Posterior vena cava (tissue), 2 donors: ENCODE measurements at places on chromosomes 6 and 20. TPM values are rescaled to one million over a fixed set of nuclear protein-coding genes. Genes with fewer than 3 reads are reported as not detected.

DNA sequence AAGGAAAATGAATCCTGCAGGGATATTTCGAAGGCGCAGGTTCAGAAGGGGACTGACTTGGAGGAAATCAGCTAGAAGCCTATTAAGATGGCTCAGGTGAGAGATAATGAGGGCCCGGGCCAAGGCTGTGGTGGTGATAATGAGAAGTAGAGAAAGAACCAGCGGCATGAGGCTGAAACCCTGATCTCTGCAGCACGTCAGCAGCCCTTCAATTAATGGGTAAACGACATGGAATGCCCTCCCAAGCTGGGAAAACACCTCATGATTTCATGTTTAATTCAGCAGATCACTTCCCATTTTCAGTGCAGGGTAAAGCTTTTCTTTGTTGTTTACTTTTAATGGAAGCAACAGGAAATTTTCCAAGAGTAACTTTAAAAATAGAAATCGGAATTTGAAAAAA, 104.9 kb downstream of the TMEM200A start:
- no peak for DNase-seq

DNA sequence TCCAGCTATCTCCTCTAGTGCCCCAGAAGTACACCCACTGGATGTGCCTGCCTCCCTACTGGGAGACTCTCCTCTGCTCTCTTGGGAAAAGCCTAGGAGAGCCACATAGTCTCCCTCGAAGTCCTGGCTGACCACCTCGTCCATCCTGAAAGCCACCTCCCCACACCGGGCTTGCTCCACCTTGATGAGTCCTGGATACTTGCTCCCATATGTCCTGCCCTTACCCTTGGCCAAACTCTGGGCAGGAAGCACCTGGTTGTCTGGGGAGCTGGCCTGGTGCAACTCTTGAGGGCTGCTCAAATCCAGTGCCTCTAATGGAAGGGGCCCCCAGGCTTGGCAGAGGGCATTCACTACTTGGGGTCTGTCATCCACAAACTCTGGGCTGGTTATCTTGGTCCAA, 19.3 kb downstream of the KIAA1755 start:
- DNase-seq = no peak

DNA sequence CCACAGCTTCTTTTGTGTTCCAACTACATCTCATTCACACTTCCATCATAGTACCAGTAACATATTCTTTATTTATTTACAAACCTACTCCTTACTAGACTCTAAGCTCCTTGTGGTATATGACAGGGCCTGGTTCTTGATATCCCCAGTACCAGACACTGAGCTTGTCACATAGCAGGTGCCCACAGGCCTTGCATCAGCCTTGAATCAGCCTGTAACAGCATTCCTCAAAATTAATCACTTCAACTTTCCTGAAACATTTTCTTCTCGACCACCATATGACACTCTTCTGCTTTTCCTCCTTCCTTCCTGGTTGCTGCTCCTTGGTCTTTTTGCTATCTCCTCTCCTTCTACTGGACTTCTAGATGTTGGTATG, 24.7 kb upstream of the SRPK1 start:
- no peak for DNase-seq

The C6orf47 gene
- 19.3 TPM for total RNA-seq

- no peak for DNase-seq
Measured at GRCh38 chr20:56957737-56958553, 308.5 kb downstream of the BMP7 start.

DNA sequence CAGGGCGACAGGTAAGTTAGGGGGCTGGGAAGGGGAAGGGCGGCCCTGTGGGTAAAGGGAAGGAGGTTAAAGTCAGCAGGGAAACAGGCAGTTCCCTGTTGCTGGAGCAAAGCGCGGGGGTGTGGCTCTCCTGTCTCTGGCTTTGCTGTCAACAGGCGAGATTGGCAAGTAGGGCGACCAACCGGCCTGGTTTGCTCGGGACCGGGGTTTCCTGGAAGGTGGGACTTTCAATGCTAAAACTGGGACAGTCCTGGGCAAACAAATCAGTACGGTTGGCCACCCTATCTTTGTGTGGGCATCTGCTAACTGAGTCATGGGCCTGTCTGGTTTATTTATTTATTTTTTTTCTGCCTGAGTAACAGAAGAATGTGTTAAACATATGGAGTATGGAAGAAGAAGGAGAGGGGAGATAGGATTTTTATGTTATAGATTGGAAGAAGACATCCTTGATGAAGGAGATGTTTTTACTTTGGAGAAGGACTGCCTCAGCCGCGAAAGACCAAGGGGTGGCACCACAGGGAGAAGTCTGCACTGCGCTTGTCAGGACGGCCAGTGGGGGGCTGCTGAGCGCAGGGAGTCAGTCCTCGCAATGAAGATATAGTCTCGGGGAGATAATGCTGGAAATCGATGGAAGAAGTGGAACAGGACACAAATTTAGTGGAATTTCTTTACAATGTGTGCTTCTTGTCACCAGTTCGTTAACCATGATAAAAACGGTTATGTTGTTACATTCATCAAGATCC, 43.4 kb upstream of the ESR1 start:
- DNase-seq = peak; percentile 97

- DNase-seq = no peak
Measured at GRCh38 chr6:16903470-16903869, 142.2 kb upstream of the ATXN1 start.

DNA sequence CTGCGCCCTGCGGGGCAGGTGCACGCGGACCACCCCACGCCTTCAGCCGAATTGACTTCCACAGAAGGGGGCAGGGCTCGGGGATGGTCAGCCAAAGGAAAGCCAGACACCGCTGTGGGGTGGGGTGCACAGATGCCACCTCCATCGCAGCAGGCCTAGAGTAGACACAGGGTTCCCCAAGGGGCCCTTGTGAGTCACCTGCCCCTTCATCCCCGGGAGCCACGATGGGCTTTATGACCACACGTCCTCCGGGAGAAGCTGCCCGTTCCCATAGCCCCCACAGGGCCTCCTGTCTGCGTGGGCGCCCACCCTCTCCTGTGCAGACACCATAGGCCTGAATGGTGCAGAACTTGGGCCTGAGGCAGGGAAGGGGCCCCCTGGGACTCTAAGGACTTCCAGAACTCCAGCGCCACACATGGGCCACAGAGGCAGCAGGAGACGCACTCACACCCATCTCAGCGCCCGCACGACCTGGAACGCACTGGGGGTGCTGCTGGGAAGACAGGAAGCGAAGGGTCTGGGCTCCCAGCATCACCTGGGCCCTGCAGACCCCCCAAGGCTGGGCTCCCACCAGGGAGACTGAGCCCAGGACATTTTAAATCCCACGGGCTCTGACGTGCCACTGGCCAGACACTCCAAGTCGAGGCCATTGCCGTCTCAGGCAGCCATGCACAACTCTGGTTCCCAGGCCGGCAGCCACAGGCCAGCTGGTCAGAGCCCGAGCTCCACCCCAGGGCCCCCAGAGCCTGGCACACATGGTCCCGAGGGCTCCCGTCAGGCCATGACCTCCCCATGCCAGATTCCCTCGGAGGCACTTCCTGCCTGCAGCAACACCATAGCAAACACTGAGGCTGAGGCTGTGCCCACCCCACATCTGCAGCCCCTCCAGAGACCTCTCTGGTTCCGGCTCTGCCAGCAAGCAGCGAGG, 134.2 kb downstream of the DLL1 start:
- no peak for DNase-seq

DNA sequence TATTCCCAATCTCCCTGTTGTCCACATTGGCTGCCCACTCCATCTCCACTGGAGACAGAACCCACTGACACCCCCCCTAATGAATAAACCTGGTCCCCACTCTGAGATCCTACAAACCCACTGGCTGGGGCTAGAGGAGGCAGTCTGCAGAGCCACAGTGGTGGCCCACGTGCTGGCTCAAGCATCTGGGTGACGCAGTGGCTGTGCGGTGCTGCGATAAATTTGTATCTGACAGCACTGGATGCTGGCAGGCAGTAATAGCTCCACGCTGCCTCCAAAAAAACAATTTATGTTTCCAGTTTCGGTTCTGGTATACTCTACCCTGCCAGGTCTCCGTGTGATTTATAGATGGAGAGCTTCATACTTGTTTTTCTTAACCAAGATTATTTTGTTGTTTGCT, 87.1 kb upstream of the SYNDIG1 start:
- peak; percentile 89 for DNase-seq

GRCh38 chr6:38179794-38180430, 360.4 kb downstream of the ZFAND3 start:
- peak; percentile 60 for DNase-seq

DNA sequence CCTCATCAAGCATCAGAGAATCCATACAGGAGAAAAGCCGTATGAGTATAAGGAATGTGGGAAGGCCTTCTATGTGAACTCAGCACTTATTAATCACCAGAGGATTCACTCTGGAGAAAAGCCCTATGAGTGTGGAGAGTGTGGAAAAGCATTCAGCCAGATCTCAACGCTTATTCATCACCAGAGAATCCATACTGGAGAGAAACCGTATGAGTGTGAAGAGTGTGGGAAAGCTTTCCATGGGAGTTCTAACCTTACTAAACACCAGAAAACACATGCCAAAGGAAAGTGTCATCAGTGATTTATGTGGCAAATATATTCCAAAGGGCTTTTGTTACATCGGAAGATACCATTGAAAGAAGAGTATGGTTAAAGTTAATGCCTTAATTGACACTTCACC, 25.4 kb downstream of the ZKSCAN8 start:
- DNase-seq = no peak

The FAM217A gene
- not detected for total RNA-seq

The RCAN2 gene
- 69.6 TPM for total RNA-seq

- DNase-seq = no peak
Measured at GRCh38 chr6:15763837-15764236, 101.0 kb upstream of the DTNBP1 start.

- no peak for DNase-seq
Measured at GRCh38 chr6:120272038-120272437, 922.5 kb upstream of the MAN1A1 start.
